ENCODE measurements at places on chromosomes 4 and X.

DNA sequence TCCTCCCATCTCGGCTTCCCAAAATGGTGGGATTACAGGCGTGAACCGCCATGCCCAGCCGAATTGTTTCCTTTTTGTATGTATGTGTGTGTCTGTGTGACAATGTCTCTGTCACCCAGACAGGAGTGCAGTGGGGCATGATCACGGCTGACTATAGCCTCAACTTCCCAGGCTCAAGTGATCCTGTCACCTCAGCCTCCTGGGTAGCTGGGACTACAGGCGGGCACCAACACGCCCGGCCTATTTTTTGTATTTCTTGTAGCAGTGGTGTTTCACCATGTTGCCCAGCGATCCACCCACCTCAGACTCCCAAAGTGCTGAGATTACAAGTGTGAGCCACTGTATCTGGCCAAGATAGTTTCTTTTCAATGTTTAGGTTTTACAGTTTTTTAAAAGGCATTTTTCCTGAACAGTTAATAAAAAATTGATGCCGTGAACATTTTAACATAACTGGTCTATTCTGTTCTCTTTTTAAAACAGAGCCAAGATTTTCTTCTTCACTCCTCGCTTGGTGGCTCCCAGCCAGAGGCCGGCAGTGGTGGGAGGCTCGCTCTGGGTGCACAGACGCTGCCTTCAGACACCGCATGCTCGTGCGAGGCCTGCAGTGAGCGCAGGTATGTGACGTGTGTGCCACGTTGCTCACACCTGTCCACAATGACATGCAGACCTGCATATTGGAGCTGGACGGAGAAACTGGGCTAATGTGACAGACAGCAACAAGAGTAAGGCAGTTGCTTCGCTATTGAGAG is 88.5 kb downstream of the FAM193A start:
- no peak for DNase-seq

DNA sequence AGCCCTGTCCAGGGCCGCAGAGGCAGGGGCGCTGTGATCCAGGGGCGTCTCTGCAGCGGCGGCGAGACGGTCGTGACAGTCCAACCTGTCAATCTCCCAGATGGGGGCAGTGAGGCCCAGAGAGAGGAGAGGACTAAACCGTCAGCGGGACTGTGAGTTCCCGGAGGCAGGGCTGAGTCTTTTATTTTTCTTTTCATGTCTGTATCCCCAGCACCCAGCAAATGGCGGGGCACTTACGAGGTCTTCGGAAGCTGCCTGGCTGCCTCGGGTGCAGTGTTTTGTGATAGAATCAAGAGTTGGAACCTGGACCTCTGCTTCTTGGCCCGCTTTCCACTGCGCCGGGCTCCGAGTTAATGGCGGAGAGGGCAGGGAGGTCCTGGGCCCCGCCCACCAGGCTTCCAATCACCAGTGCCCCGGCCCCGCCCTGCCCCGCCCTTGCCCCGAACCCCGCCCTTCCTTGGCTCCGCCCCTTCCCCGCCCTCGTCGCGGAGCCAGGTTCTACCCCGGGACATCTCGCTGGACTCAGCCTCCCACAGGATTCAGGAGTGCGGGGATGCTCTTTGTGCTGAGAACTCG is 35.3 kb upstream of the GRPEL1 start:
- peak; percentile 95 for DNase-seq

DNA sequence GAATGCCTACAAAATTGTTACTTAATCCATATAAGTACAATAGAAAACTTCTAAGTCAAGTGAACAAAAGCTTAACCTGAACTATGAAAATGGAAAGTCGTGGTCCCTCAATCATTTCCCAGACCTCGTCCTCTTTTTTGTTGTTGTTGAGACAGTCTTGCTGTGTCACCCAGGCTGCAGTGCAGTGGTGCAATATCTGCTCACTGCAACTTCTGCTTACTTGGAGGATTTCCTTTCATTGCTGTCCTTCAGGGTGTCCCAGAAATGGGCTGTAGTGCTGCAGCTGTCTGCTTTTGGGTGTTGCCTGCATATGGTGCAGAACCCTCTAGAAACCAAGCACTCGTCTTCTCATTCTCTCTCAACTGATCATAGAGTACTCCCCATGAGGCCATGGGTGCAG is 75.0 kb upstream of the IL2 start:
- DNase-seq, result peak; percentile 4

DNA sequence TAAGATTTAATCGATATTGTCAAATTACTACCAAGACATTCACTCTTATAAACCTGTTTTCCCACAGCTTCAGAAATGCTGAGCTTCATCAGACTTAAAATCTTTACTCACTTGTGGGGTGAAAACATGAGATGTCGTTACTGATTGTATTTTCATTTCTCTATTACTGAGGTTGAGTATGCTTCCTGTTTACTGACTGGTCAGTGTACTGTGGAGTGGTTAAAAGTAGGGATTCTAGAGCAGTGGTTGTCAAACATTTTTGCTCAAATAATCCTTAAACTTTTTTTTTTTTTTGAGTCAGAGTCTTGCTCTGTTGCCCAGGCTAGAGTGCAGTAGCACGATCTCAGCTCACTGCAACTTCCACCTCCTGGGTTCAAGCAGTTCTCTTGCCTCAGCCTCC is 50.3 kb downstream of the NSUN7 start:
- peak; percentile 46 for DNase-seq

DNA sequence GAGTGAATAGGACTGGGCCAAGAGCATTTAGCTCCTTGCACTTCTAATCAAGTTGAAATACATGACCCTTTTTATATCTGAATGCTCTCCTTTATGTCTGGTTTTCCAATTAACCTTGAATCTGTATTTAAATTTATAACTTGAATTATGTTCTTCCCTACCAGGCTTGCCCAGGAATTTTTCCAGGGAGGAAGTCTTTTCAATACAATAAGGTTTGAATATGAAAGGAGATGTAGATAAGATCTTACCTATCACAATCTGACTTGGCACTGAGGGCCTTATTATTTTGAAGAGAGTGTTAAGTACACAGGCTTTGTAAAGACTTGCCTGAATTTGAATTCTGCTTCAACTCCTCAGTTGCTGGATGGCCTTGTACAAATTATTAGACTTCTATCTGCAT is 555.7 kb downstream of the PCDH7 start:
- DNase-seq, result no peak

GRCh38 chrX:13768939-13769338 is 34.4 kb downstream of the OFD1 start:
- DNase-seq, result no peak
